ENCODE measurements at places on chromosomes 6 and 20.

DNA sequence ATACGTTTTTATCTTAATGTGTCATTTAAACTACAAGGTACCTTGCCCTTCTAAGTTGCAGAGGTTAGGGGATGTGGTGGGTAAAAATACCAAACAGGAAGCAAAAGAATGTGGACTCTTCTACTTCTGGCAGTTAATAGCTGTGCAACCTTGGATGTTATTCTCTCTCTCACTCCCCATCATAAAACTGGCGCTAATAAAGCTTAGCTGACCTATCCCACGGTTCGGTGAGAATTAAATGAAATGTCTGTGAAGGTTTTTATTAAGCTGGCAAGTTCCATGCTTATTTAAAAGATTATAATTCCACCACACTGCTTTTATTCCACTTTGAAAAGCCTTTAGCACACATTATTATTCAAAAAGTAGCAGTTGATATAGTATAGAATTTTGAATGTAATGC is 127.8 kb upstream of the SLC22A23 start:
- peak; percentile 36 for DNase-seq

DNA sequence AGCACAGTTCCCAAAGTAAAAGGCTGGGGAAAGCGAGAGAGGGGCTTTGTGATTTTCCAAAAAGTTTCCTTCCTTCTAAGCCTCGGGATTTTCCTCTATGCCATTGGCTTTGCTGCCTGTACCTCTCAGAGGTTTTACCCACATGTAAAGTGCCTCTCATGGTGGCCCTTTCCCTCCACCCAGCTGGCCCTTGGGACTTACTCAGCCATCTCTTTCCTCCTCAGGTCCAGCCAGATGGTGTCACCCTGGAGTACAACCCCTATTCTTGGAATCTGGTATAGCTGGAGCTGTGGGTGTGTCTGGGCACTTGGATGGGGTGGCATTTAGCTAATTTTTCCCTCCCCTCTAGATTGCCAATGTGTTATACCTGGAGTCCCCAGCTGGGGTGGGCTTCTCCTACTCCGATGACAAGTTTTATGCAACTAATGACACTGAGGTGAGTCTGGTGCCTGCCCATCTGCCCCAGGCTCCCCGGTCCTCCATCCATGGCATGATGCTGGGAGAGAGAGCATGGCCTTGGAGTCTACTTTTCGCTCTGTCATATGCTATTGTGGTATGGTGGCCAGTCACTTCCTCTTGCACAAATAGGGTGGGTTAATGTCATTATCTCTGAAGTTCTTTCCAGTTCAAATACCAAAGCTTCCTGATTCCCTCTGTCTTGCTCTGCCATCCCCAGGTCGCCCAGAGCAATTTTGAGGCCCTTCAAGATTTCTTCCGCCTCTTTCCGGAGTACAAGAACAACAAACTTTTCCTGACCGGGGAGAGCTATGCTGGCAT is 1.1 kb downstream of the CTSA start:
- peak; percentile 11 for DNase-seq

GRCh38 chr6:44177691-44178423 is 19.2 kb downstream of the CAPN11 start:
- DNase-seq: no peak

DNA sequence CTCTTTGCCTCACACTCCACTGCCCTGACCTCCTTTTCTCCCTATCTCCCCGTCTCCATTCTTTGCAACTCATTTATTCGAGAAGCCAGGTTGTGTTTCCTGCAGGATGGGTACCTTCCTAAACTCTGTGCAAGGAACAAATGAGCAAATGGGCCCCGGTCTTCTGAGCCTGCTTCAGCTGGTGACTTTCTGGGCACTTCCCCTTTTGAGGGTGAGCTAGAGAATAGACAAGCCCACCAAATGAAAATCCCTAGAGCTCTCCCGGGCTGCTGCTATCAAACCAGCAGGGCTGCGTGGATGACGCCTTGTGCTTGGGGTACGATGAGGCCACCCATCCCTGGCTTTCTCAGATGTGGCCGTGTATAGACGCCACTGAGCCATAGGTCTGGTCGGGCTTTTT is 91.0 kb upstream of the FOXA2 start:
- DNase-seq: no peak

- no peak for DNase-seq
These were observed 5.5 kb downstream of the ROMO1 start for GRCh38 chr20:35704514-35705261.

DNA sequence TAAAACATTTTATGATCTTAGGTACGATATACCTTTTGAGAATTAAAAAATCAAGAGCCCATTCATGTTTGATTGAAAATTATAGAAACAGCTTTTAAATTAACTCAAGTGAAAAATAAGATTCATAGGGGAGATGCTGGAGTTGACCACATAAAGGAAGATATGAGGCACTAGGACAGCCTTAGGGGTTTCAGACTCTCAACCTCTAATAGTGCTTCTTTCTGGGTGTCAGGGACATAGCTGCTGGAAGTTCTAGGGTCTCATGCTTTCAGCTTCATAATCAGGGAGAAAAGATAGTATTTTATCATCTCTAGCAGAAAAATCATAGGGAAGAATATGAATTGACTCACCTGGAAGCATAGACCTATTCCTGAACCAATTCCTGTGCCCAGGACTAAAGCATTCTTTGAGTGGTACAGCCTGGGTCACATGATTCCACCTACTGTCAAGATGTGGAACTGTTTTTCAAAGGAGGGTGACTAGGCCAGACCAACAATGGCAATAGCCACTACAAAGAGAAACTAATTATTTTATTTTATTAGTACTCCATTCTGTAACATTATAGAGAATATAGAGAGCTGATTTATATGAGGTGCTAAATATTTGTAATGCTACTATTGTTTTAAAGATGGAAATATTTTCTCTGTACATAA is 27.8 kb upstream of the CENPW start:
- peak; percentile 4 for DNase-seq

- no peak for DNase-seq
These were observed 386.9 kb downstream of the CDH26 start for GRCh38 chr20:60345106-60345505.

DNA sequence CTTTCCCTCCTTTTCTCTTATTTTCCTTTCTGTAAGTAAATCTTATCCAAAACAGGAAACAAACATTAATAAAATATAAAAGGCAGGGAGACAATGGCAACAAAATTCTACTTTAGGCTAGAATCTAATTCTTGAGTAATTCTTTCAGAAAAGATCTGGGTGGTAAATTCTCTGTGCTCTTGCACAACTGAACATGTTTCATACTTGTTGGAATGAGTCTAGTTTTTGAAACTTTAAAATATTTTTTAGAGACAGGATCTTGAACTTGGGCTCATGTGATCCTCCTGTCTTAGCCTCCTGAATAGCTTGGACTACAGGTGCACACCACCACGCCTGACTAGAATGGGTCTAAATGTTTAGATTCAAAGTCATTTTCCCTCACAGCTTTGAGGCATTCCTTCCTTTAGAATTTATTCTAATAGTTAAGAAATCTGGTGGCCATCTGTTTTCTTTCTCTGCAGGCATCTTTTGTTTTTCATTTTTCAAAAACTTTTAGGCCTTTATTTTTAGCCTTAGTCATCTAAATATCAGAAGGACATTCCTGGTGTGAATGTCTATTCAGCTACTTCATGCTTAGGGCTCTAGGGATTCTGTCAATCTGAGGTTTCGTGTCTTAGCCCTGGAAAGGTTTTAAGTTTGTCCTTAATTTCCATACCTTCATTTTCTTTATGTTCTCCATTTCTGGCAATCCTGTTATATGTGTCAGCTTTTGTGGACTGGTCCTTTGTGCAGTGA is 76.5 kb downstream of the CDKAL1 start:
- DNase-seq: peak; percentile 29

GRCh38 chr6:14743144-14743473 is 502.8 kb upstream of the JARID2 start:
- no peak for DNase-seq

- no peak for DNase-seq
These were observed 50.9 kb upstream of the DUSP22 start for GRCh38 chr6:241336-241865.

- DNase-seq: peak; percentile 43
These were observed 229.7 kb upstream of the ASCC3 start for GRCh38 chr6:101110814-101111213.

- no peak for DNase-seq
These were observed 204.7 kb upstream of the SHLD1 start for GRCh38 chr20:5545455-5545854.

- peak; percentile 99 for DNase-seq
These were observed 27.6 kb downstream of the TINAG start for GRCh38 chr6:54335871-54336270.

DNA sequence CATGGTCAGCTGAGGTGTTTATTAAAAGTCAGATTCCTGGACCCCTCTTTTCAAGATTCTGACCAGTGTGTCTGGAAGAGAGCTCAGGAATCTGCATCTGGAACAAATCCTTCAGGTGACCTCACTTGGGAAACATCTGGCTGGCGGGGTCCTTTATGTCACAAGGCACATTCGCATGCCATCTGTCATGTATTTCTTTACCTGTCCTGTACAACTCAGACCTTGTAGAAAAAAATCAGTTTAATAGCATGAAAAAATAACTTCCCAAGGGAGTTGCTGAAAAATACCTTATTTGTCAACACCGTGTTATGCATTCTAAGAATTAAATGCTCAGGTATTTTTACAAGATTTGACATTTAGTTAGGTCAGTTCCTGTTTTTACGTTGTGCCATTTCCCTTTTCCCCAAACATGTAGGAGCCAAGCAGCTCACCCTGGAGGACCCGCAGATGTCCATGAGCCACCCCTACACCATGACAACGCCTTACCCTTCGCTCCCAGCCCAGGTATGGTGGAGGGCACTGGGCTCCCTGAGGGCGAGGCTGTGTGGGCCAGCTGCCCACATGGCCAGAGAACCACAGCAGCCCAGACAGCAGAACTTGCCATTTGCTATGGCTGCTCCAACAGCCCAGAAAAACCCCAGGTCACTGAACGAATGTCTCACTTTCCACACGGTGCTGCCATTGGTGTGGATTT is 4.0 kb downstream of the IRF4 start:
- DNase-seq: no peak

DNA sequence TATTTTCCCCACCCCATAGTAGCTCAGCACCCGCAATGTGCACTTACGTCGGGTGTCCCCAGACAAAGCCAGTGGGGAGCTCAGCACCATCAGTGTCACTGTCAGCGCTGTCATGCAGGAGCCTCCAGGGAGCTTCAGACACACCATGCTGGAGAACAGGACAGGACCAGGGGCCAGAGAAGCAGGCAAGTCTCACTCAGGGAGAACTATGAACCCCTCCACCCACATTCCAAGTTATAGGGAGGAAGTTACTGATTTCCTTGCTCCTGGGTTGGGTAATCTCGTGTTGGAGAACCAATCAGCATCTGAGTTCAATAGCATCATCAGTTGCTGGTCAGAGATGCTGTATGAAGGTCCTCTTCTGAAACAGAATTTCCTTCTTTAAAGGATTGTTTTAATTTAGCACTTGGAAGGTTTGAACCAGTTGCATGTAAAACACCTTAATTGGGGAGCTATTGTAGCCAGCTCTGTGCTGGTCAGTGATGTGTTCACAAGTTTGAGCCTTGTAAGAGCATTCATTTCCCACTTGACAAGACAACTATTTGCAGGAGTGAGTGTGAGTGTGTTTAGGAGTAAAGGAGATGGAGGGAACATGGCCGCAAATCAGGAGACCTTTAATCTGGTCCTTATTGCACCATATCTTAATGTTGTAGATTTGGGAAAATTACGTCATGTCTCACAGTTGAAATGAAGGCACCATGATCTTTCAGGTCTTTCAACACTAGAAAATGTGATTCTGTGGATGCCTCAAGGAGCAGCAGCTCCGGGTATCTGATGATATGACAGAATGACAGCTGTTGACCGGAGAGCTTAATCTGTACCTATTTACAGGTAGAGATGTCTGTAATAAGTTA is at the start of gene HLA-DRB1:
TSS of gene HLA-DRB1 (minus strand) at position 253 of the 854 bp plus-strand sequence. CDS start at position 147, 106 bp downstream.
- DNase-seq: no peak

GRCh38 chr20:54017846-54018245 is 52.5 kb downstream of the BCAS1 start:
- no peak for DNase-seq

DNA sequence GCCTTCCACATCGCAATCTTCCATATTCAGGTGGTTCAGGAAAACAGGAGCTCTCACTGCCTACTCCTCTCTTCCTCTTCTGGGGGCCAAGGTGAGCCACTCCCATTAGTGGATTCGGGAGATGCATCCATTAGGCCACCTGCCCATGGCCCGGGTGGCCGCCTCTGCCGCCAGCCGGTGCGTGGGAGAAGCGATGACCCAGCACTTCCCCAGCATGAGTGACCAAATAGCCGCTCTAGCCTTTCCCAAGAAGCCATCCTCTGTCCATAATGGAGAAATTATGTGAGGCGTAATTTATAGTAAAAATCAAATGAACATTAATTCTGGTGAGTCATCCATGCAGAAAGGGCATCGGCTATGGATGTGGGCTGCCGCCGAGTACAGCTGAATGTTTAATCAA is 39.4 kb downstream of the GNAS-AS1 start:
- no peak for DNase-seq

DNA sequence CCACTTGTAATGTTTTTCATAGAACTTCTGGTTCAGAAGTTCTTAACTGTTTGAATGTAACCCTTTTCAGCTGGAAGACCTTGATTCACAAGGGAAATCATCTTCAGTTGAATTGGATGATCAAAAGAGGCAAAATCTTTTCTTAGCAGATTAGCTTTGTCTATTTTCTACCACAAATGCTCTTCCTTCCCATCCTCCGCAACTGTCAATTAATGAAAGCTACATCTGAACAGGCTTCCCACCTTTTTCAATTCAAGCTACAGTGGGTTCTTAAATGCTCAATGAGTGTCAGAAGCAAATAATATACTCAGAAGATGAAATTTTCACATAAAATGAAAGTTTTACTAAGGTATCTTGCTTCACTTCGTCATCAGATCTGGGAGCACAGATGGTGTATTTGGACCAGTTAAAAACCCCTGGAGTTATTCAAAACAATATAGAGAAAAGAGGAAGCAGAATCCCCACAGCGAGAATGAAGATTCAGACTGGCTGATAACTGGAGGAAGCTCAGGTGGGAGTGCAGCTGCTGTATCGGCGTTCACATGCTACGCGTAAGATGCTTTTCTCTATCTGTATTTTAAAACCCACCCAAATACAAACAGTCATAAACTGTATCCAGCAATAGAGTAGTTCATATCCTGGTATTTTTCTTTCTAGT is 19.4 kb downstream of the QRSL1 start:
- DNase-seq: no peak

- DNase-seq: no peak
These were observed 56.2 kb upstream of the ARID1B start for GRCh38 chr6:156720691-156721685.

GRCh38 chr6:20769631-20770030 is 235.4 kb downstream of the CDKAL1 start:
- no peak for DNase-seq

All from fibroblast of upper back skin (primary cell).